ENCODE measurements at places on chromosomes 7 and 10. TPM values are rescaled to one million over a fixed set of nuclear protein-coding genes. Genes with fewer than 3 reads are reported as not detected.

The VPS37D gene
- 8.9 TPM for total RNA-seq

The GRM8 gene
- 22.1 TPM for total RNA-seq

The KEL gene
- total RNA-seq = 0.99 TPM

The NPSR1 gene
- total RNA-seq = 0.11 TPM

The MUC3A gene
- total RNA-seq = 0.40 TPM

The SEC61G gene
- total RNA-seq = 153 TPM

The TPST1 gene
- total RNA-seq = 77.4 TPM
